H4 (cell line): ENCODE measurements at places on chromosomes 1 and 21.

DNA sequence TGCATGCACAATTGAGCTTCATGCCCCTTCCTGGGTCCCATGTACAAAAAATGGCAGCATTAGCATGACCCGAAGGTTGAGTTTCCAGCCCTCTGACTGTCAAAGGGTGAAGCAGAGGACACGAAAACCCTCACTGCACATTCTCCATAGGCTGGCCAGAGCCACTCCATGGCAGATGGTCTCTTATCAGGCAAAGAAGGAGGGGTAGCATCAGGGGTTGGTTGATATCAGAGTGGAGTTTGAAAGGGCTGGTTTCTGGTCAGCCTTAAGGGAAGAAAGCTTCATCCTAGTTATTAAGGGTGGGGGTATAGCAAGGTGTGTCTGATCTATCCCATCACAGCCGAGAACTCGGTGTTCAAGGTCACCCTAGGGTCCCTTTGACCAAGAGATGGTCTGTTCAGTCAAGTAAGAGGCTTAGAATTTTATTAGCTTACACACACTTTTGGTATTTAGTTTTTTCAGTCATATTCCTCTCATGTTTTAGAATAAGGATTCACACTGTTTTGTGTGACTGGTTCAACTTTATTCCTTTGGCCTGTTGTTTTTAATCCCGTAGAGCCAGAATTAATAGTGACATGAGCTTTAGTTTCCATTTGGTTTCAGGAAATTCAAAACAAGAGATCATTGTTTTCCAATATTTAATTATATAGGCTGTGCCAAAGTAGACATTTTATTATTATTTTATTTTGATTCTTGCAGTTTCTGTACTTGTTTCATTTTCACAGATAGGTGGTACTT, 199.9 kb upstream of the FMN2 start:
- no peak for DNase-seq

DNA sequence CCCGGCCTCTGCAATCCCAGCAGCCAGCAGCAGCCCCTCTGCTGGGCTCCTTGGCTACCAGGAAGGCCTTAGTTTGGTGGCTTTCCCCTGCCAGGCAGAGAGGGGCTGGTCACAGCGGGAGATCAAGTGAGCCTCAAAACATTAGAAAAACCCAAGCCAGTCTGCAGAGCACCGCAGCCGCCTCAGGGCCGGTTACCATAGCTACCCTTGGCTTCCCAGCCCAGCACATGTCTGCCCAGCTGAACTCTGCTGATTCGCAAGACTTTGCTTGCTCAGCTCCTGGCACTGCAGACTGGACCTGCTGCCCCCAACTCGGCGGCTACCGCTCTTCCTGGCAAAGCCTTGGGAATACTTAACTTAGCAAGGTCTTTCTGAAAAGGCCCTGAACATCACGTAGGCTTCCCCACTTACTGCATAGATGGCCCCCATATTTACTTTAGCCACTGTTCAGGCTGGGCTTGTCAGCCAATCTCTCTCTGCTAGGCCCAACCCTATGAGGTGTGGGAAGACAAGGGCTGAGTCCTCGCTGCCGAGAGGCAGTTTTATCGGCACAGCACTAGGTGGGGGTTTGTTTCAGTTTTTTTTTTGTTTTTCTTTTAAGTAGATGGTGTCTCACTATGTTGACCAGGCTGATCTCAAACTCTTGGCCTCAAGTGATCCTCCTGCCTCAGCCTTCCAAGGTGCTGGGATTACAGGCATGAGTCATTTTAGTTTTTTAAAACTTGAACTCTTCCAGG, 28.6 kb upstream of the PLEKHG5 start:
- peak; percentile 72 for DNase-seq

- DNase-seq: no peak
Observed at GRCh38 chr21:39900491-39900890, 33.3 kb downstream of the PCP4 start.

- no peak for DNase-seq
Observed at GRCh38 chr1:36159614-36160387, 3.8 kb downstream of the MAP7D1 start.

DNA sequence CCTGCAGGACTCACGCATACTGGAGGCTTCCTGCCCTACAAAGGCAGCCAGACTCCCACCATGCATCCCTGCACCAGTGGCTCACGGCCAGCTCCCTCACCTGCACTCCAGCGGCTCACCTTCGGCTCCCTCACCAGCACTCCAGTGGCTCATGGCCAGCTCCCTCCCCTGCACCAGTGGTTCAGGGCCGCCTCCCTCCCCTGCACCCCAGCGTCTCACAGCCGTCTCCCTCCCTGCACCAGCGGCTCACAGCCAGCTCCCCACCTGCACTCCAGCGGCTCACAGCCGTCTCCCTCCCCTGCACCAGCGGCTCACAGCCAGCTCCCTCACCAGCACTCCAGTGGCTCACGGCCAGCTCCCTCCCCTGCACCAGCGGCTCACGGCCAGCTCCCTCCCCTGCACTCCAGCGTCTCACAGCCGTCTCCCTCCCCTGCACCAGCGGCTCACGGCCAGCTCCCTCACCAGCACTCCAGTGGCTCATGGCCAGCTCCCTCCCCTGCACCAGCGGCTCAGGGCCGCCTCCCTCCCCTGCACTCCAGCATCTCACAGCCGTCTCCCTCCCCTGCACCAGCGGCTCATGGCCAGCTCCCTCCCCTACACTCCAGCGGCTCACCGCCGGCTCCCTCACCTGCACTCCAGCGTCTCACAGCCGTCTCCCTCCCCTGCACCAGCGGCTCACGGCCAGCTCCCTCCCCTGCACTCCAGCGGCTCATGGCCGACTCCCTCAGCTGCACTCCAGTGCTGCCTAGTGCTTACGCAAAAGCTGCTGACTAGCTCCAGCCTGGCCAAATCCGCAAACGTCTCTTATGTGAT, 324.5 kb downstream of the NPHP4 start:
- DNase-seq: no peak

GRCh38 chr21:37620401-37620800, 253.8 kb downstream of the DYRK1A start:
- no peak for DNase-seq

- DNase-seq: no peak
Observed at GRCh38 chr1:107786203-107786845, 178.7 kb downstream of the VAV3 start.

DNA sequence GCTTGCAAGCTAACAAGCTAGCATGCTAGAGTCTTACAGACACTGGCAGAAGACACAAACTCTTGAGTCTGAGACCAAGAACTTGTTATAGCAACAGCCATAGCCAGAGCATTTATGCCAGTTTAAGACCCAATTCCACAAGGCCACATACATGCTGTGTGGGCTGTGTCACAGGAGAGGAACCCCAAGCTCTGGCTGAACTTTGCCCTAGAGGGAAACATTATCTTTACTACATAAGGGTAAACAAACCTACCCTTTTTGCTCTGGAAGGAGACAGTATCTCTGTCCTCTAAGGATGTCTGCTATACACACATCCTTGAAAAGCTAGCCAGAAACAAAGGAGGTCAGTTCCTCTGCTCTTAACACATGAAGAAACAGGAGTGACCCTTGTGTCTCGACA, 70.3 kb downstream of the HSF2BP start:
- no peak for DNase-seq

DNA sequence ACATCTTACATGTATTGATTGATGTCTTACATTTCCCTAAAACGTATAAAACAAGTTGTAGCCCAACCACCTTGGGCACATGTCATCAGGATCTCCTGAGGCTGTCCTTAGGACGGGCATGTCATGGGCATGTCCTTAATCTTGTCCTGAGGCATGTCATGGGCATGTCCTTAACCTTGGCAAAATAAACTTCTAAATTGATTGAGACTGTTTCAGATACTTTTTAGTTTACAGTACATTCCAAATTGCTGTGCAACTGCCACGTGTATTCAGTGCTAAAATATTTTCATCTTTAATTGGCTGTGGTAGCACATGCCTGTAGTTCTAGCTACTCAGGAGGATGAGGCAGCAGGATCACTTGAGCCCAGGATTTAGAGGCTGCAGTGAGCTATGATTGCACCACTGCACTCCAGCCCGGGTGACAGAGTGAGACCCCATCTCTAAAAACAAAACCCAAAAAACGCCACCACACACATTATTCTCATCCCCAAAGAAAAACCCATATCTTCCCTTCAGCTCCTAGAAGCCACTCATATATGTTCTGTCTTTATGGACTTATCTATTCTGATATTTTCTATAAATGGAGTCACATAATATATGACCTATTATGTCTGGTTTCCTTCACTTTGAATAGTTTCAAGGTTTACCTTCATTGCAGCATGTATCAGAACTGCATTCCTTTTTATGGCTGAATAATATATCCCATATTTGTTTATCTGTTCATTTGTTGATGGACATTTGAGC, 96.0 kb upstream of the BTG3 start:
- DNase-seq: no peak

GRCh38 chr1:48073798-48074530, 76.8 kb upstream of the TRABD2B start:
- DNase-seq: no peak

DNA sequence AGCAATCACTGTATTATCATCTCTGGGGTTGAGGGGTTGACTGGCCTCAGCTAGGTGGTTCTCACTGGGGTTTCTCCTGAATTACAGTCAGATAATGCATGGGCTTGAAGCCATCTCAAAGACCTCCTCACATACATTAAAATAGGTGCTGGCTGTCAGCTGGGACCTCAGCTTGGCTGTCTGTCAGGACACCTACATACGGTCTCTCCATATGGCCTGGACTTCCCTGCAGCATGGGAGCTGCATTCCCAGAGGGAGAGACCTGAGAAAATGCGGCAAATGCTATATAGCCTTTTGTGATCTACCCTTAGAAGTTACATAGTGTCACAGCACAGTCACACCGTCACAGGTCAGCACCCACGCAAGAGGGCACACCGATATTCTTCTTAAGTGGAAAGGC, 93.6 kb downstream of the TSEN15 start:
- DNase-seq: no peak

- DNase-seq: no peak
Observed at GRCh38 chr1:161235957-161236775, 1.8 kb downstream of the NR1I3 start.

GRCh38 chr1:172914501-172915144, 136.1 kb downstream of the TNFSF18 start:
- peak; percentile 81 for DNase-seq

- peak; percentile 97 for DNase-seq
Observed at GRCh38 chr1:58883037-58883887, 99.4 kb upstream of the JUN start.

DNA sequence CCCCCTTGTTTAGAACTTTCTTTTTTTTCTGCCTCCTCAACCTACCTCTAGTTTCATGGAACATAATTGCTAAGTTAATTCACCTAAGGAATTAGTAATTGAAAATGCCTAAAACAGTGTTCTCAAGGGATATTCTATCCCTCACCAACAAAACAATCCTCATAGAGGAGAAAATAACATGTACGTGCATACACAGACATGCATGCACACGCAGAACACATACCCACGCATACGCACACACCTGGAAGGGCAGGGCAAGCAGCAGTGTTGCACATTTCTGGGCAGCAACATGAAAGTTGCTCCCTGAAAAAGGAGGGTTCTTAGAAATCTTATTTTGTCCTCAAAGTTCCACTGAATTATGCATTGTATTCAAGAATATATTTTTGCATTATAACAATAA, 76.6 kb downstream of the HHAT start:
- DNase-seq: no peak

DNA sequence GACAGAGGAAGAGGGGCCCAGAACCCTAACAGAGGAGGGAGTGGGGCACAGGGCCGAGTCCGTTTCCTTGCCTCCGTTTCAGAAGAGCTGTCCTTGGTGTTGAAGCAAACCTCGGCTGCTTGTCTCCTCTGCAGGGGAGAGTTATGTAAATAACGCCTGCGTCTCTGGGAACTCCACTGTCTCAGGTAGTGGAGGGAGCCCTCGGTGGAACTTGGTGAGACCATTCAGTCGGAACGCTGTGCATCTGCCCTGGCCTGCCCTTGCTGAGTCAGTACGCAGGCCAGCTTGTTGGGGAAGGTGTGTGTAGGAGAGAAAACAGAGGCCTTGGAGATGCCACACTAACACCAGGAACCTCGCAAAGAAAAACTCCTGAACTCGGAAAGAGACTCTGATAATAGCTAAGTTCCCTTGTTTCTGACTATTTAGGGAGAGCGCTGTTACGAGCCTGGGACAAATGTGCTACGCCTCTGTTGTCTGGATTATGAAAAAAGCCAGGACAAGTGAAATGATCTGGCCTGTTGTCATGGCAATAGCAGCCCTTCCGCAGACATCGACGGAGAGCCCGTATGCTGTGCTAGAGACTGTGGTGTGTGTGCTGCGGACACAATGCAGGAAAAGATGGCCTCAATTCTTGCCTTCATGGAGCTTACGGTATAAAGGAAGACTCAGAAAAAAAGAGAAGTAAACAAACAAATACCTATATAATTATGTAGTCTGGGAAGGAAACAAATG, 94.6 kb upstream of the AKT3 start:
- DNase-seq: no peak

GRCh38 chr1:156356875-156357534, 12.0 kb upstream of the RHBG start:
- DNase-seq: peak; percentile 49

DNA sequence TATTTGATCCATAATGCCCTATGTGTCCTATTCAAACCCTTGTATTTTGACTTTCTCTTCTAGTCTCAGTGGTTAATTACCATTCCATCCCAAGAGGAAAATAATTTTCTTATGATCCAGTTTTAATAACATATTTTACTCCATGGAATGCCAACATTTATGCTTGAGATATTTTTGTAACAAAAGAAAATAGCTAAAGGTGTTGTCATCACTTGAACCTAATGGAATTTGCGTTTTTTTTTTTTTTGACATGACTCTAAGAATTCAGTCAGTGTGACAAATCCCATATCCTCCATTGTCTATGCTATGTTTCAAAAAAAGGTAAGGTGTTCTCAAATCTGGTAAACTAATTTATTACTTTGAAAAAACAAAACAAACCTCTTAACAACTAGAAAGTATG, 324.1 kb upstream of the ADAMTS5 start:
- DNase-seq: no peak

GRCh38 chr1:202007805-202008489, 2.4 kb upstream of the ELF3 start:
- no peak for DNase-seq

- DNase-seq: no peak
Observed at GRCh38 chr1:228975238-228975907, 240.1 kb downstream of the RHOU start.

DNA sequence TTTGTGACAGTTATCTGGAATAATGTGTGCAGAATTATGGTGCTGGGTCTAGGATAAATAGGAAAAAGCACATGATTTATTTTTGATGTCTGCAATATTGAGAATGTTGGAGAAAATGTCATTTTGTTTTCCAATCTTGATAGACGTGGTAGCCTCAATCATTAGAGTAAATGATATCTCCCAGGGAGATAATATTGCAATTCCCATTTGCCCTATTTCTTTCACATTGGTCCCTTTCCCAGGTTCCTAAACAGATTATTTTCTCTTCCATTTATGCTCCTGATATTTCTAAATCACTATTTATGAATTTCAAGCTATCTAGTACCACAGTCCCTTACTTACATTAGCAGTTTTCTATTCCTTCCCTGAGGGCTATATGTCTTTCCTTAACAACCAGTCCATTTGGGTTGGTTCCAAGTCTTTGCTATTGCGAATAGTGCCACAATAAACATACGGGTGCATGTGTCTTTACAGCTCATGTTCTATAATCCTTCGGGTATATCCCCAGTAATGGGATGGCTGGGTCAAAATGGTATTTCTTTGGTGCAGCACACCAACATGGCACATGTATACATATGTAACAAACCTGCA, 447.3 kb downstream of the PLA2G4A start:
- DNase-seq: no peak
